ENCODE measurements at places on chromosomes 4 and X.

GRCh38 chr4:24742773-24743172, 52.6 kb upstream of the SOD3 start:
- DNase-seq: no peak

GRCh38 chr4:71050809-71051208, 57.4 kb downstream of the DCK start:
- no peak for DNase-seq

DNA sequence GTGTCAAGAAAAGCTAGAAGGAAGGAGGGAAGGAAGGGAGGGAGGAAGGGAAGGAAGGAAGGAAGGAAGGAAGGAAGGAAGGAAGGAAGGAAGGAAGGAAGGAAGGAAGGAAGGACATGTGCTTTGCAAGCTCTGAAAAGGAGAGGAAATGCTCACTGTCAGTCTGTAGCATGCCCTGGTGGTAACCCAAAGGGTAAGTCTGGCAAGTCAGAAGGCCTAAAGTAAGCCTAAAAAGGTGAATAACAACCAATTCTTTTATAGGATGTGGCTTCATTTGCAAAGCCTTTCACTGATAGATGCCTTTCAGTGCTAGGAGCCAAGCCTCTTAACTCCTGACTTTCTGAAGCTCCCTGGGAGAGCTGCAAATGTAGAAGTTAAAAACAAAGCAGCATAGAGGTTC, 542.6 kb downstream of the CFAP47 start:
- no peak for DNase-seq

- no peak for DNase-seq
Measured at GRCh38 chr4:144906181-144906925, 191.6 kb downstream of the ANAPC10 start.

GRCh38 chr4:85298037-85298436, 176.9 kb upstream of the ARHGAP24 start:
- no peak for DNase-seq

DNA sequence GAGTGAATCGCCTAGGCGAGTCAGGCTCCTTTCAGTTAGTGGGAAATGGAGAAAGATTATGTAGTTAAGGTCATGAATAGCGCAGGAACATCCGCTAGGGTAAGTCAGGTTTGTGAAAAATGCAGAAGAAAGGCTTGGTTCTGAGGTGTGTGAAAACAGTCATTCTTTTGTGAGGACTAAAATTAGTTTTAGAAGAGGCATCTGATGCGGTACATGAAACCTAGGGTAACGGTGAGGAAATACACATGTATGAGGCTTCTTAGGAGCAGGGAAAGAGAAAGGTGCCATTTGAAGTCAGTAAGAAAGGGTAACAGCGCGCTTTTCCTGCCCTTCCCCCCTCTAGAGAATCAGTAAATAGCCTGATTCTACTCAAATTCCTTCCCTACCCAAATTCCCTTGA, 570 bp upstream of the RNF128 start:
- no peak for DNase-seq

All from stimulated activated CD8-positive, alpha-beta memory T cell treated with anti-CD3 and anti-CD28 coated beads, Interleukin-7, amount 100 ng/mL, for 1 hour (primary cell).